ENCODE measurements at places on chromosomes 12 and 14. TPM values are rescaled to one million over a fixed set of nuclear protein-coding genes. Genes with fewer than 3 reads are reported as not detected.

CDC42BPB gene
- 7.5 TPM for total RNA-seq

STAC3 gene
- 0.95 TPM for total RNA-seq

CELA1 gene
- not detected for total RNA-seq

NINJ2 gene
- not detected for total RNA-seq

GYS2 gene
- total RNA-seq: not detected

SMARCC2 gene
- total RNA-seq: 19.3 TPM

DAO gene
- not detected for total RNA-seq

RASSF8 gene
- total RNA-seq: 44.0 TPM

ACRBP gene
- 1.9 TPM for total RNA-seq

SLC7A7 gene
- 0.38 TPM for total RNA-seq

GPR137C gene
- not detected for total RNA-seq

PRDM4 gene
- 16.9 TPM for total RNA-seq

ACIN1 gene
- 49.1 TPM for total RNA-seq

RNASE3 gene
- not detected for total RNA-seq

CMTM5 gene
- total RNA-seq: not detected

CD27 gene
- total RNA-seq: not detected

CYP46A1 gene
- not detected for total RNA-seq

SLC16A7 gene
- 12.5 TPM for total RNA-seq

LRP1-AS gene
- not detected for total RNA-seq

CLEC2D gene
- total RNA-seq: 1.6 TPM

SRRM4 gene
- not detected for total RNA-seq

ATP2B1 gene
- 11.4 TPM for total RNA-seq

RAB35 gene
- 43.5 TPM for total RNA-seq

KRT8 gene
- total RNA-seq: 1,565 TPM

KCNJ8 gene
- total RNA-seq: 1.4 TPM

ACOT4 gene
- not detected for total RNA-seq

FGD6 gene
- 6.6 TPM for total RNA-seq

VWF gene
- total RNA-seq: 0.07 TPM

TROAP gene
- 12.0 TPM for total RNA-seq

MYF5 gene
- total RNA-seq: not detected

LGR5 gene
- total RNA-seq: not detected

TAS2R31 gene
- 0.37 TPM for total RNA-seq

ASIC1 gene
- 0.74 TPM for total RNA-seq

GPR135 gene
- total RNA-seq: not detected

KLHL33 gene
- total RNA-seq: not detected

CPNE6 gene
- total RNA-seq: 0.07 TPM

ARPC3 gene
- 496 TPM for total RNA-seq

CLEC9A gene
- total RNA-seq: not detected

KRT79 gene
- not detected for total RNA-seq

GPHN gene
- 1.3 TPM for total RNA-seq

SALL2 gene
- 5.0 TPM for total RNA-seq

PHETA1 gene
- 33.3 TPM for total RNA-seq

GSC gene
- total RNA-seq: not detected

GAS2L3 gene
- total RNA-seq: 25.8 TPM

SLC4A8 gene
- total RNA-seq: 8.0 TPM

GABARAPL1 gene
- 83.6 TPM for total RNA-seq

SOX5 gene
- not detected for total RNA-seq

FGF23 gene
- not detected for total RNA-seq

PPP2R5E gene
- 8.6 TPM for total RNA-seq

NOPCHAP1 gene
- 14.5 TPM for total RNA-seq

TTC6 gene
- total RNA-seq: not detected

HCAR2 gene
- not detected for total RNA-seq
